K562 (cell line): ENCODE measurements at places on chromosomes 11 and 22.
A peak's percentile ranks its signal among the peaks of the same experiment; 100 is the strongest.

DNA sequence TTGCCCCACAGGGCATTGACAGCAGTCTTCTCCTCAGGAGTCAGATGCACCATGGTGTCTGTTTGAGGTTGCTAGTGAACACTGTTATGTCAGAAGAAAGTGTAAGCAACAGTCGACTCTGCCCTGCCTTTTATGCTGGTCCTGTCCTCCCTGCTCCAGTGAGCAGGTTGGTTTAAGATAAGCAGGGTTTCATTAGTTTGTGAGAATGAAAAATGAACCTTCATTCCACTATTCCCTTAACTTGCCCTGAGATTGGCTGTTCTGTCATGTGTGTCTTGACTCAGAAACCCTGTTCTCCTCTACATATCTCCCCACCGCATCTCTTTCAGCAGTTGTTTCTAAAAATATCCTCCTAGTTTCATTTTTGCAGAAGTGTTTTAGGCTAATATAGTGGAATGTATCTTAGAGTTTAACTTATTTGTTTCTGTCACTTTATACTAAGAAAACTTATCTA is at the start of gene HBD:
TSS of gene HBD (minus strand) at position 103 of the 454 bp plus-strand sequence. CDS start at position 53, 50 bp downstream.
- DNase-seq = peak; percentile 84

DNA sequence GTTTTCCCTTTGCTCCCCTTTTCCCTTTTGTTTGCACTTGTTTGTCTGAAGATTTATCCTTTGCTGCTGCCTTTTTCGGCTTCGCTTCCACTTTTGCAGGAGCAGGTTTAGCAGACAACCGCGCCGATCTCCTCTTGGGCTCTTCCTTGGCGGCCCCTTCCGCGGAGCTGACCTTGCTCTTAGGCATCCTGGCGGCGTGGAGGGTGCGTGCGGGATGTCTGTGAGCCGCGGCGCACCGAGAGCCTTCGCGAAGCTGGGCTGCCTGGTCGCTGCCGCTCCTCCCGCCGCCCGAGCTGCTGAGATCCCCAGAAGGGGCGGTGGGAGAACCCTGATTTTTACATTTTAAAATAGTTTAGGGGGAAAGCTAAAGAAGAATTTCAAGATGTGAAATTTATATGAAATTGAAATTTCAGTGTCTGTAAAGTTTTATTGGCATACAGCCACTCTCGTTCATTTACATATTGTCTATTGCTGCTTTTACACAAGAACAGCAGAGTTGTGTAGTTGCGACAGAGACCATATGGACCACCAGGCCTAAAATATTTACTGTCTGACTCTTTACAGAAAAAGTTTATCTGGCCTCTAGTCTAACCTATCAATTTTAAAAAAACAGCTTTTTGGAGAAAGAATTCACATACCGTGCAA is 105.2 kb upstream of the RRM1 start:
- no peak for DNase-seq

DNA sequence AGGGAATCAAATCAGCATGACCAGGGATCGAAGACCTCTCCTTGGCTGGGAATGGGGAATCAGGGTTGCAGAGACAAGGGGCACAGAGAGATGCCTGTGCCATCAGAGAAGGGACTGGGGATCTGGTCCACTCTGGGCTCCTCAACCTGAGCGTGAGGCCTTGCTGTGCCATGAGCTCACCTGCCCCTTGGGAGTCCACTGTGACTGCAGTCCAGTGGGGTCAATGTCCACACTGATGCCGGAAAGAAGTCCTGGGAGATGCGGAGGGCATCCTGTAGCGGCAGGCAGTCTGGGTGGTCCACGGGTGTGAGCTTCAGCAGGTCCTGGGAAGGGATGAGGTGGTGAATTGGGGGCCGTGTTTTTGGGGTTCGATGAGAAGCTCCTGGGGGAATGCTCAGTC is 7.3 kb upstream of the RGL4 start:
- no peak for DNase-seq

DNA sequence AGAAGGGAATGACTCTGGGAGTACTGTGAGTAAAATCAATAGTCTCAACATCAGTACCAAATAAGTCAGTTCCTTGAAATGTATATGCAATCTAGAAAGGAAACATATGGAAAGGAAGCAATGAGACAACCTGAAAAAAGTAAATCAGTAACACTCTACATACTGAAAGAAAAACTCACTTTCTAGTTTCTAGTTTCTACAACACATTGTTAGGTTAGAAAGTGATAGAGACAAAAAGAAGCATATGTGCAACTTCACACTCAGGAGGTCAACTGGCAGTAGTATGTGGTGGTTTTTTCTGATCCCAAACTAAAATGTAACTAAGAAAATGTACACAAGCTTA is 156.5 kb upstream of the SOX6 start:
- DNase-seq = no peak

DNA sequence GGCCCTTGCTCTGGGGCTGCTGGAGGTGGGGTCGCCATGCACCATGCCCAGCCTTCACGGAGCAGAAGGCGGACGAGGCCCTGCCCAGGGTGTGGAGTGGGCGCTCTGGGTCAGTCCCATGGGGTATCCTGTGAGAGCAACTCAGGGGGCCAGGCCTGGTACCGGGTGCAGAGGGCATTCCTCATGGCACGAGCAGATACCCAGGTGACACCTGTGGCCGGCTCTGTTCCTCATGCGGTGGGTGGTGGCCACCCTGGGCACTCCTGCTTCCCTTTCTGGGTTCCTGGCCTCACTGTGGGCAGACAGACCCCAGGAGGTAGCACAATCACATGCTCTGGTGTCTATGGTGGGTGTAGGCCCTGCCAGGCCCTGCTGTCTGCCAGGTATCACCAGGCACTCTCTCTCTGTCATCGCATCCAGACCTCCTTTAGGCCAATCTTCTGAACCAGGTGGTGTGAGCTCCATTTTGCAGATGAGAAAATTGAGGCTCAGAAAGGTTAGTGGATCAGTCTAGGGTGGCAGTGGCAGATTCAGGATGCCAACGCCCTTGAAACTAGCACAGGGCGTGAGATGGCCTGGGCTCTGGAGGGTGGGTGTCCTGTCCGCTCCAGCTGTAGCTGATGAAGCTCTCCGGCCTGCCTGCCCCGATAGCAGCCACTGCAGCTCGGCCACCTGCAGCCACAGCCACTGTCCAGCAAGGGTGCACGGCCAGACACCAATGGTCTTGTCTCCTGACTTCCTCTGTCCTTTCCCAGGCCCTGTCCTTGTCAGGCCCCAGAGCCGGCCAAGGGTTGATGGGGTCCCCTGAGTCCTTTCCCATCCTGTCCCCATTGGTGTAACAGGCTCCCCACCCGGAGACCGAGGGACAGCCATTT is 15.1 kb downstream of the DGKZ start:
- no peak for DNase-seq

GRCh38 chr11:68916439-68916838 is 12.7 kb downstream of the IGHMBP2 start:
- no peak for DNase-seq

GRCh38 chr11:79414644-79415317 is 26.0 kb downstream of the TENM4 start:
- no peak for DNase-seq

DNA sequence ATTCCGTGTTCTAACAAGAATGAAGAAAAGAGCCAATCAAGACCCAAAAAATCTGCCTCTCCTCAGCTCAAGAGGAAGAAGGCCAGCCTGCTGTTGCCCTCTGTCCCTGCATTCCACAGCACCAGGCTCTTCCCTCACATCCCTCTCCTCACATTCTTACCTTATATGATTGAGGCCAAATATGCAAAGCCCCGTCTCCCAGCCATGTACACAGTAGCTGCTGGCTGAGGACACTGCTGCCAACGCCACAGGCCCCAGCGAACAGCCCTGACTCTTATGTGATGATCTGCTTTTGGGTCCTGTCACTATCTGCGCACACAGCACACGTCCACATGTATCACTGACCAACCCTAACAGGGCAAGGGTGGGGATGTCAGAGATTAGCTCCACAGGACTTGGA is 60.2 kb downstream of the MICAL3 start:
- DNase-seq = no peak

GRCh38 chr11:22830082-22830414 is 447 bp upstream of the SVIP start:
- DNase-seq = no peak

- DNase-seq = no peak
Observed at GRCh38 chr11:11669233-11669846, 47.5 kb upstream of the GALNT18 start.

DNA sequence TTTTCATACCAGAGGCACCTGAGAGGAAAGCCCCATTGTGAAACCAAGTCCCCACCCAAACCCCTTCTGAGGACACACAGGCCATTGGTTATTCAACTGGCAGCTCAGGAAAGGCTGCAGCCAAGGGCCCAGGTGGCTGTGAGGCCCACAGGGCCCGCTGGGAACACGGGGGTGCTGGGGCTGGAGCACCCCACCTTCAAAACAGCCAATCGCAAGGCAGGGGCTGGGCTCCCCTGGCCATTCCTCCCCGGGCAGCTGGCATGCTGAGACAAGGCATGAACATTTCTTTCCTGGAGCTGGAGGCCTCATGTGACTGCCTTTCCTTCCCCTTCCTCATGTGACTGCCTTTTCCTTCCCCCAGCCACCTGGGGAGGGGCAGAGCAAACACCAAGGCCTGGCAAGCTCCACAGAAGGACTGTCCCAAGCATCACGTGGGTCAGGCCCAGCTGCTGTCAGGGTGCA is 76.9 kb downstream of the PIWIL3 start:
- DNase-seq = no peak

DNA sequence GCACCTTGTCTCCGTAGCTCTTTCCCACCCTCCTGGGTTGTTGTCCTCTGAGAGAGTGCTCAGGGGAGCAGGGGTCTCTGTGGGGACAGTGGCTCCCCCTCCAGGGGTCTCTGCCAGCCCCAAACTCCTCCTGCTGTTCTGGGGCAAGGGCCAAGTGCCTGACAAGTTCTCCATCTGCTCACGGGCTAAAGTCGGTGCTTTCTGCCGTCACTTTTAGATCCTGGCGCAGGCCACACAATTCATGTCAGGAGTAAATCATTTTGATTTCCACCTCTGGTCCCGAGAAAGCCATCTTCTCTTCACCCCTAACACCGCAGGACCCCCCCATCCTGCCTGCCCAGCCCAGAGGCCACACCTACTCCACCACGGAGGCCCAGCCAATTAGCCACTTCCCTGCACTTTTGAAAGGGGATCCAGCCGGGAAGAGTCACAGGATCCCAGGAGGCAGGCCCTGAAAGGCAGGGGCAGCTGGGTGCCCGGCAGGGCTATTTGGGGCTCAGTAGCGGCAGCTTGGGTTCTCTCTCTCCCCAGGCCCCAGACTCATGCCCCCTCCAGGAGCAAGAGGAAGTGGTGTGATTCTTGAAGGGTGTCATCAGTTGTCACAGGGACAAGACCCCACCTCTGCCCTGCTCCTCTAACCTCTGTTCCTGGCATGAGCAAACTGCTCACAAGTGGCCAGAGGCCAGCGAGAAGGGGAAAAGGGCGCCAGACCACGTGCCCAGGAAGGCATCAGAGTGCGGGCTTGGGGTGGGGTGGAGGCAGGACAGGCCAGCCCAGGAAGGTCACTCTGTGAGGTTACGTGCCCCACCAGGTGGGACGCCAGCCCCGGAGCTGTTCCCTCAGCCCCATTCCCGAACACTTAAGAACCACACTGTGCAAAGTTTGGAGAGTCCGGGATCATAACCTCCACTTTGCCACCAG is 1.3 kb downstream of the MACROD1 start:
- DNase-seq = no peak

- DNase-seq = no peak
Observed at GRCh38 chr11:33388793-33389525, 131.8 kb downstream of the HIPK3 start.

DNA sequence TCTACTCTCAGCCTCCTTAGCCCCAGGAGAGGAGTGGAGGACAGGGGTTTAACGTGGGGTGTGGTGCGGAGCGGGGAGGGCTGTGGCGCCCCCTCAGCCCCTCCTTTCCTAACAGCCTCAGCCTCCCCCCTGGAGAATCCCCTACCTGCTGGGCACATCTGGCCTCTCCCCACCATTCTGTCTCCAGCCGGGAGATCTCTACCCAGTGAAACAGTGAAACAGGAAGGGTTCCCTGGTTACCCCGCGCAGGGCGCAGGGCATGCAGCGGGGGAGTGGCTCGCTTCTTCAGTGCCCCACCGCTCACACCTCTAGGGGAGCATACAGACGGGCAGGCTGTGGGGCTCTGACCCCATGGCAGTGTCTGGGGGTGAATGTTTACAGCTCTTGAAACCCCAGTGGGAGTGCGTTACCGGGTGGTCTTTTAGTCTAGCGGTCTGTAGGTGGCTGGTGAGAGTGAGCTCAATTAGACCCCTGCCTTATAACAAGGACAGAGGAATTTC is 54.7 kb upstream of the CCDC188 start:
- no peak for DNase-seq

DNA sequence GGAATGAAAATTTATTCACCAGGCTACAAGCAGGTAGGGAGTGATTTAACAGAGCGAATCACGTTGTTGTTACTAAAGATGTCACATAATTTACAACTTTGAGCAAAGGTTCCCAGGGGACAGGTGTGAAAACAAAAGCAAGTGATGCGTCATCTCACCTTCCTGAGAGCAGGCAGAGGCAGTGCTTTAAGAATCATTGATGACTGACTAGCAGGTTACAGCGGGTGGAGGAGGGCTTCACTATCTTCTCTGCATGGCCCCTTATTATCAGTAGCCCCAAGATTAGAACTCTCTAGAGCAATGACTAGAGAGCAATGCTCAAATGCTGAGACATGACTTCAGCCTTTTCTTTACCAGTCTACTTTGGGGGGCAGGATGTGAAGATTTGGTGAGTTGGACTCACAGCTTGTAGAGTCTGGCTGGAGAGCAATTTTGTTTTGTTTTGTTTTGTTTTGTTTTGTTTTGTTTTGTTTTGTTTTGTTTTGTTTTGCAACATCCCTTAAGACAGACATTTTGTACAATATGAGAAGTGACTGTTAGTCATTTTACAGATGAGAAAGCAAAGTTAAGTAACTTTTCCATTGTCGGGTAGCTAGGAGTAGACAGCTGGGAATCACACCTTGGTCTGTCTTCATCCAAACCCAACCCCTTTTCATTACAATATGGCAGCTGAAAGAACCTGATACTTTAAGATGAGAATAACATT is 84.8 kb downstream of the SLC1A2 start:
- DNase-seq = no peak
